ENCODE measurements at places on chromosomes 16 and 17.

GRCh38 chr17:77178050-77178449 is 37.3 kb downstream of the SEC14L1 start:
- DNase-seq: no peak

- DNase-seq: peak; percentile 92
Observed at GRCh38 chr16:22216191-22216831, 10.2 kb downstream of the EEF2K start.

DNA sequence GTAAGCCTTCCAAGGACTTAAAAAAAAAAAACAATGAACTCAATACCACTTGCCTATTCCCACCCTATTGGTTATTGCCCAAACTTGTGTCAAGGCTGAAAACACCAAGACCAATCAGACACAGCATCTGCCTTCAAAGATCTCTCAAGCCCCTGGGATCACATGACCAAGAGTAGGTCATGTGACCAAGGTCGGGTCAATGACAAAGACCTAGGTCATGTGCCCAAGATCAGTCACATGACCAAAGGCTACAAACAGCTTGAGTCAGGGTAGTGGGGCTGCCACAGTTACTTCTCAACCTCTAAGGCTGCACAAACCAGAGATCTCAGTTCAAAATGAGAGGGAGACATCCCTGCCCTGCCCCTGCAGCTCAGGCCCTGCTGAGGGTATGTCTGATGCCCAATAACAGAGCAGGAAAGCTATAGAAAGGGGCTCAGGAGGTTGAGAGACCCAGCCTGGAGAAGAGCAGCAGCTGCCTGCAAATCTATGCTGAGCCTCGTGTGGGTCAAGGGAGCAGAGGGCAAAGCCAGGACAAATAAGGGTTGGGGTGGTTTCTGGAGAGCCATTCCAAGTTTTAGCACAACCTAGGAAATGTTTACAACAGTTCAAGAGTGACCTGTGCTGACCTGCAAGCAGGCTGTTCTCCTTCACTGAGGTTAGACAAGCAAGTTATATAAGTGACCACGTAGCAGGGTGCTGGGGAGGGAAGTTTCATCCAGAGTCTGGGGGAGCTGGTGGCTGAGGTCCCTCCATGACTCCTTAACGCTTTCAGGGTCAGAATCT is 48.8 kb downstream of the PIMREG start:
- no peak for DNase-seq

DNA sequence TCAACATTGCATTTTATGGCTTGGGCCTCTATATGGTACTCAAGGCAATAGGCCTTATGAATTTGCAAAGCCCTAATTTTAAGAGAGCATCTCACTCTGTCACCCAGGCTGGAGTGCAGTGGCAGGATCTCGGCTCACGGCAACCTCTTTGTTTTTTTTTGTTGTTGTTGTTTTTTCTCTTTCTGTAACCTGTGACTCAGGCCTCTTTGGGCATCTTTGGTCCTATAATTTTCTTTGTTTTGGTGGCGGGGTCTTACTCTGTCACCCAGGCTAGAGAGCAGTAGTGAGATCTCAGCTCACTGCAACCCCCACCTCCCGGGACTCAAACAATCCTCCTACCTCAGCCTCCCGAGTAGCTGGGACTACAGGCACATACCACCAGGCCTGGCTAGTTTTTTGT is 21.8 kb upstream of the HERPUD1 start:
- DNase-seq: no peak

DNA sequence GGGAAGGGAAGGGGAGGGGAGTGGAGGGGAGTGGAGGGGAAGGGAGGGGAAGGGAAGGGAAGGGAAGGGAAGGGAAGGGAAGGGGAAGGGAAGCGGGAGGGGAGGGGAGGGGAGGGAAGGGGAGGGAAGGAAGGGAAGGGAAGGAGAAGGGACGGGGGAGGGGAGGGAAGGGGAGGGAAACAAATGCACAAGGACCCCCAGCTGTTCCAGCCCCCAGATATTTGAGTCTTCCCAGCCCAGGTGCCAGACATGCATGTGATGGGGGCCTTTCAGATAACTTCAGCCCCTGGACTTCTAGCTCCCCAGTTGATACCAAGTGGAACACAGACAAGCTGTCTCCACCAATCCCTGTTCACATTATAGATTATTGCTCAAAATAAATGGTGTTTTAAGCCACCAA is 14.7 kb upstream of the KDM8 start:
- no peak for DNase-seq

DNA sequence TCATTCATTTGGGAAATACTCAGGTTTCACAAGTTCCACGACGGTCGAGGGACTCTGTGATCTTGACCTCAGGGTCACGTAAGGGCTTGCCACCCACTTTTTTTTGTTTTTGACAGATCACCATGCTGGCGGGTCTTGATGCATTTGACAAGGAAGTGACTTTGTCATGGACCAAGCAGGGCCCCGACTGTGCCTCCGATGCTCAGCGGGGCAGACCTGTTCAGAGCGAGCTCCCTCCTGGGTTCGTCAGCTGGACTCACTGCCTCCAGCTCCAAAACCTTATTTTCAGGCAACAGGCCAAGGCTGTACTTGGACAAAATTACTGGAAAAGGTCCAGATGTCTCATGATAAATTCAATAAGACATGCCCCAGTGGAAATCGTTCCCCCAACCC is 9.0 kb upstream of the CLEC18A start:
- no peak for DNase-seq
